GM23248 (cell line): ENCODE measurements at places on chromosomes 6 and 20.

GRCh38 chr6:1947922-1948321, 297.5 kb downstream of the GMDS start:
- DNase-seq: no peak

DNA sequence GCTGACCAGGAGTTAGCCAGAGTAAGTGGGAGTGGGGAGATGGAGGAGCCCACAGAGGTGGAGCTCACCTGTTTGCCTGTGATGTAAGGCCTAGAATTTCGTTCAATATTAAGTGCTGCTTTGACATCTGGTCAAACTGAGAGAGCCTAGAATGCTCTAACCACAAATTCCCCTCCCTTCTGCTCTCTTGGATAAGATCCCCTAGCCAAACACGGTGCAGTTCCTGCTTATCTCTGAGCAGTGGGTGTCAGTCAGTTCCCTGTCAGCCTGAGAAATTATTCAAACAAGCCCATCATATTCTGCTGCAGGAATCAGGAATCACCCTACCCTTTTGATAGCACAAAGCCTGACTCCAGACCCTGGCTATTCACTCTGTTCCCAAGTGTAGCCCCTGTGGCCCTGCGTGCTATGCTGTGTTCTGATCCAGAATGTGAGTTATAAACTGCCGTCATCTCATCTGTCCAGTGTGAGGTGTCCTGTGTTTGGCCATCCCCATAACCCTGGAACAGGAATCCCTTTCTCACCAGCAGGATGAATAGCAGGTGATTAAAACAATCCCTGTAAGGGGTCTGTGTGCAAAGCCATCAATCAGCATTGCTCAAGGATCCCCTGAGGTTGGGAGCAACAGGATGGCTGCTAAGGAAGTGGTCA, 31.8 kb upstream of the ZNF133 start:
- no peak for DNase-seq

GRCh38 chr6:106979435-106979884, 4.9 kb upstream of the CD24 start:
- DNase-seq: peak; percentile 91

GRCh38 chr6:169320013-169320412, 66.4 kb upstream of the THBS2 start:
- DNase-seq: no peak

- no peak for DNase-seq
These were observed 3.4 kb upstream of the ANGPT4 start for GRCh38 chr20:919491-919916.

DNA sequence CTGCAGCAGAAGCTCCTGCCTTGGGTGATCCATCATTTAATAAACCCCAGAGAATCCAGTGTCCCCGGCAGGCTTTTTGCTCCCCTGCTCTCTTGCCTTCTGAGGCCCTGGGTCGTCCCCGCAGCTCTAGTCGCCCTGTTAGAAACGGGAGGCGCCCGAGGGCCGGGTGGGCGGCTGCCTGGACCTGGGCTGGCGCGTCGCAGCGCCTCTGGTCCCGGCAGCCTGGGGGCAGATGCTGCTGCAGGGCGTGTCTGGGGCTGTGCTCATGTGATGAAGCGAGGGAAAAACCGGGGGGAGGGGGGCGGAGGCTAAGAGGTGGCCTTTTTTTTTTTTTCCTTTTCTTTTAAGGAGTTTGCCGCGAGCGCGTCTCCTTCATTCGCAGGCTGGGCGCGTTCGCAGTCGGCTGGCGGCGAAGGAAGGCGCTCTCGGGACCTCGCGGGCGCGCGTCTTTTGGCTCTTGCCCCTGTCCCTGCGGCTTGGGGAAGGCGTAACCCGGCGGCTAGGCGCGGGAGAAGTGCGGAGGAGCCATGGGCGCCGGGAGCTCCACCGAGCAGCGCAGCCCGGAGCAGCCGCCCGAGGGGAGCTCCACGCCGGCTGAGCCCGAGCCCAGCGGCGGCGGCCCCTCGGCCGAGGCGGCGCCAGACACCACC, 394 bp downstream of the AKAP12 start:
- DNase-seq: peak; percentile 79

DNA sequence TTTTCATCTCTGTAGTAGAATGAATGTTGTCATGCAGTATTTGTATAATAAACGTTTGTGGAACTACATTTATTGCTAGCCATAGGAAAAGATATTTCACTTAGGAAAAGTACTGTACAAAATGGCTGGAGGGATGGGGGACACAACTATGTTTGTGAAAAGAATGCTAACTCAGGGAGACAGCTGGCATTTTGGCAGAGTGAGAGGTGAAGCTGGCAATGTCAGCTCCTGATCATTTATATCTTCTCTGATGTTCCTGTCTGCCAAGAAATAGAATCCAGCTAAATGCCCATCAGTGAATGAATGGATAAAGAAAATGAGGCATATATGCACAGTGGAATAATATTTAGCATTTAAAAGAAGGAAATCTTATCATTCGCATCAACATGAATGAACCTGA, 313.0 kb upstream of the IRAK1BP1 start:
- no peak for DNase-seq
